ENCODE measurements at places on chromosomes 16 and 17.

DNA sequence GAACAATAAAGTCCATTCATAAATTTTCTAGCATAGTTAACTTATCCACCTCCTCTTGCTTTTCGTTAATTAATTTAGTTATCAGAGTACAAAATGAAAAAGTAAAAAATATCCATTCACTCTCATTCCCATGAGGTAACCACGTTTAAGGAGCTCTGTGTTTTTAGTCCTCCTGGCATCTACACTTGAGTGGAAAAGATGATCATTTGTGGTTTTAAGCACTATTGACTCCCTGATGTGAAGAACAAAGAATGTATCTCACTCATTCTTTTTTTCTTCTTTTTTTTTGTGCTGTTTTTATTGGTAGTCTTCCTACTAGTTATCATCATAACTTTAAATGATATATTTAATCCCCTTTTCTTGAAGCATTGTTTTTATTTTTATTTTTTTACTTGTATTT, 26.1 kb downstream of the QPRT start:
- no peak for DNase-seq

DNA sequence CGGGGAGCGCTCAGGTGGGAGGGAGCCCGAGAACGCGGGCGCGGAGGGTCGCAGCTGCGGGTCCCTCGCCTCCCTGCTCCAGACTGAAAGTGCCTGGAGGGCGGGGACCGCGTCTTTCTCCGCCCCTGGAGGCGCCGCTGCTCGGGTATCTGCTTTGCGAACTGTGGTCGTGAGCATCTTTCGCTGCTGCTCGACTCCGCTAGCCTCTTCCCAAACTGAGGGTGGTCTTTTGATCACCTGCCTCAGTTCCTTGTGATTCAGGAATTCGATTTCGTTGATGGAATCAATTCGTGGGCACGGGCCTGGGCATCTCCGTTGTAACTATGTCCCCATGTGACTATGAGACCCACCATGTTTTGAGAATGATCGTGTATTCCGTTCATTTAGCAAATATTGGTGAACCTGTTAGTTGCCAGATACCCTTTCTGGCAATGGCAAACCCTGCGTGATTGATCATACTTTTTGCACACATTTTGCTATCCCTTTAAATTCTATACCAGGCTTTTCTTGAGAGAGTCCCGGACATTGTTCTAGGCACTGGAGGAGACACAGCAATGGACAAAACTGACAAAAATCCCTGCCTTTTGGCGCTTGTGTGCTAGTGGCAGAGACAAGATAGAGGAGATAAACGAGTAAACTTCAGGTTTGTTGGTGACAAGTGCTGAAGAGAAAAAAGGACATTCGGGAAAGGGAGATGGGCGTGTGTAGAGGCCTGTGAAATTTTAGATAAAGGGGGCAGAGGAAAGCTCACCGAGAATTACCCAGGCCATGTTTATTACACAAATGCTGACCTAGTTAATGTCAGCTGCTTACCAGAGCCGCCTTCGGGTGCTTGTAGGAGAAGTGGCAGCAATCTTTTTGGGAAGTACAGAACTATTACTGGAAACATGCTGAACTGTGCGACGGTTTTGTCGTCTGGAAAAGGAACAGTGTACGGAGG, 948 bp downstream of the UTP18 start:
- DNase-seq, result peak; percentile 79

GRCh38 chr16:57527027-57527426, 9.3 kb downstream of the CCDC102A start:
- peak; percentile 14 for DNase-seq

GRCh38 chr16:11015076-11015475, 70.7 kb downstream of the CLEC16A start:
- DNase-seq, result no peak

- no peak for DNase-seq
These were observed 33.3 kb downstream of the GLG1 start for GRCh38 chr16:74573622-74574021.

DNA sequence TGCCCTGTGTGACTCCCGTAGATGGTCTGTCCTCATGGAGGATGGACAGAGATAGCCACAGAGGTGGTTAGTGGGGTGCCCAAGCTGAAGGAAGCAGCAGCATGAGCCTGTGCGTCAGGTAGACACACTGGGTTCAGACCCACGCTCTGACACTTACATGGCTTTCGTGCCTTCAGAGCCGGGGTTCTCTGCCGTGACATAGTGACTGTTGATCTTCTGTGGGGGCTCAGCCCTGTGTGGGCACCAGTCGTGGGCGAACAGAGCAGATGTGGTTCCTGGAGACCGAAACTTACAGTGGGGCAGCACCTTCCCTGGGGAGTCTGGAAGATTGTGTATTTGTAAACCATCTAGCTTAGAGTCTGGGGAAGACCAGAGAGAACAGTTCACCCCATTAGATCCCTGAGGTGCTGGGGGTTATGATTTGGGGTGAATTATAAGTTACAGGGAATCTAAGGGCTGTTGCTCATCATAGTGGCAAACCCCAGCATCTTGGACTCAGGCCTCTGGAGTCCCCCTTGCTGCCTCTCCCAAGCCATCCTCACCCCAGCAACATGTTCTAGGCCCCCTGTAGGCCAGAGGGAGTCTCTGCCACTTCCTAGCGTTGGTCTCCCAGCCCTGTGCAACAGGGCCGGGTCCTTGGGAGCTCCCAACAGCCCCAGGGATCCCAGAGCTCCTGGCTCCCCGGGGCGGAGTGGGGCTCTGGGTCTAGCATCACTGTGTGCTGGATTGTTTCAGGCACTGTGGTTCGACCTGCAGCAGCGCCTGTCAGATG, 28.6 kb downstream of the NECAB2 start:
- DNase-seq, result peak; percentile 20

- no peak for DNase-seq
These were observed 66.7 kb downstream of the PPM1E start for GRCh38 chr17:58822148-58823050.

DNA sequence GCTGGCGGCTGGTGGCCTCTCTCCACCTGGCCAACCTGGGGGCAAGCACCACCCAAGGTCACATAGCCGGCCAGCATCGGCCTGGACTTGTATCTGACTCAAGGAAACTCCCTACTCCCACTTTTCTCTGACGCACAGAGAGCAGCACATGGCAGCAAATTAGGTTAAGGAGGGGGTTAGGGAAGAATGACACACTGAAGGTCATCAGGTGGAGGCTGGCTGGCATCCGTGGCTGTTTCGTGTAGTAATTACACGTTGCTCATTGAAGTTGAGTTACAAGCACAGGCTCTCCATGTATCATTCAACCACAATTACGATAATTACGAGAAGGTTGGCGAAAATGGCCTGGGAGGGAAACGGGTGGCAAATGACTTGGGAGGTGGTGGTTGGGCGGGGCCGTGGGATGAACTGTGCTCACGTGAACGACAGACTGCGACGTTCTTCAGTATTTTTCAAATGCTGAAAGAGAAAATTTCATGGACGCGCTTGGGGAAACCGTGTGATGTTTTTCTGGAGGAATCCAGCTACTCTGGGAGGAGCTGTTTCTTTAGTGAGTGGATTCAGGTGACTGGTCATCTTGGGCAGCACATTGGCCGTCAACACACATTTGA, 4.0 kb upstream of the METRNL start:
- DNase-seq, result no peak

- DNase-seq, result no peak
These were observed 690.1 kb downstream of the WWOX start for GRCh38 chr16:78789561-78789960.

- no peak for DNase-seq
These were observed 191.7 kb downstream of the PRKCB start for GRCh38 chr16:24027466-24027865.

DNA sequence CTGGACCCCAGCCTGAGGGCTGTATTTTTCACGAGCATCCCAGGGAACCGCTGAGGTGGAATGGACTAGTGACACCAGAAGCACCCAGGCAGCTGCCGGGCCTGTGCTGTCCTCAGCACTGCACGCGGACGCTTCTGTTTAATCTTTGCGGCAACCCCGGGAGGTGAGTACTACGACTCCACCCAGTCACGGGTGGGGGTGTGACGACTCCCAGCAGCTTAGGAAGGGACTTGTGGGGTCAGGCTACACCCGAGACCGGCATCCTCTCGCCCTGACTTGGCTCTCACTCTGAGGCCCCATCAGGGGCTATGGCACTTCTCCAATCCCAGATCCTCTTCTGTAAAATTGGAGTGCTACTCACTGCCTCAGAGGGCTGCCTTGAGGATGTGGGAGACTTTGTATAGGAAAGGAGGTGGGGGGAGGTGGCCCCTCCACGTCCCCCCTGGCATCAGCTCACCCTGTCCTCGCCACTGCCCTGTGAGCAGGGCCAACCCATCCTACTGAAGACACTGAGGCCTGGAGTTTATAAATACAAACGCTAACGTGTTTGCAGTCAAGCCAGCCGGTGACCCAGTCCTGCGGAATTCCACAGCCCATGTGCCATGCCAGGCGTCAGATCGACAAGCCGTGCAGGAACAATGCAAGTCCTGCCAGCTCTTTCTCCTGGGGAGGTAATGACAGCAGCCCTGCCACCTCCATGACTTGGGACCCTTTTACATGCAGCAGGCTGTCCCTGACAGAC, 44.4 kb downstream of the PPL start:
- peak; percentile 67 for DNase-seq

GRCh38 chr16:3949946-3950342, 69.4 kb upstream of the CREBBP start:
- no peak for DNase-seq

DNA sequence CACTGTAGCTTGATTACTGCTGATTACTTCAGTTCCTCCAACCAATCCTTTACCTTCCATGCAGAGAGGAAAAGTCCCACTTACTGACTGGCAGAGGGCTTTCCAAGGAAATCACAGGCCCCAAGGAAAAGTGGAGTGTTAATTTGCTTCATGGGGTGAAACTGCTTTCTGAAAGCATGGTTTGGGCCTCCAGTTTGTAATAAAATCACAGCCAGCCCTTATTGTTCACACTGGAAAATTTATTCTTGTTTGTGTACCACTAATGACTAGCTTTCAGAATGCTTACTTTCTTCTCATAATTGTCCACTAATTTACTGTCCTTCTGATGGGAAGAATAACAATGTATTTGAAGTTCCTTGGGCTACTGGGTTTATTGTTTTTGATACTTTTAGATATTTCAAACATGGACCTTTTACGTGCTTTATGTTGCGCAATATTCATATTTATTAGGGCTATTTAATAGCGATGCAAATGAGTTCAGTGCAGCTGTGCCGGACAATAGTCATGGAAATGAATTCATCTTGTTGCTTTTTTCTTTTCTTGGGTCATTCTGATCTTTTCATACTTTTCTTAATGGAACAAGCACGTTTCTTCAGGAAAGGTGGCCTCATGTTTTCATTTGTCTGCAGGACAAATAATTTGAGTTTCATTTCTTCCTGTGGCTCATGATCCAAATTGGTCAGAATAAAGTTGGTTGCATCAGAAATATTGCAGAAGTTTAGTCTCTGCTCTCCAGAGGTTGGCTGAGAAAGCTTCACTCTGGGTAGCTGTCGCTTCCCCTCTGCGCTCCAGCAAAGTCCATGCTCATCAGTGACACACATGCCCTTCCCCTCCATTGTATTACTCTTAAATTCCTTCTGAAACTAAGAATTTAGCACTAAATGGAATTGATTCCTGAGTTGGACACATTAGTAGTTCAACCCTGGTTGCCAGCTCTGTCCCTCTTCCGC, 128.7 kb downstream of the PRKCA start:
- DNase-seq, result no peak

DNA sequence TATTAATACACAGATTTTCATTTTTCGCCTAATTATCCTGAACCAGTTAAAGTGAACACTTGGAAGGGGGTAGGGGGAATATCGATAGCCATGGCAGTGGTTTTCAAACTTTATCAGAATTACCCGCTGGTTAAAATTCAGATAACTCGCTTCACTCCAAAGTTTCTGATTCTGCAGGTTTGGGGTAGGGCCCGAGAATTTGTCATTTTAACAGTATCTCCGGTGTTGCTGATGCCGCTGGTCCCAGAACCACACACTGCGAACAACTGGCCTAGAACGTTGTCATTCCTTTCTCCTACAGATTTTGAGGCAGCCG, 313 bp upstream of the NSRP1 start:
- DNase-seq, result no peak

DNA sequence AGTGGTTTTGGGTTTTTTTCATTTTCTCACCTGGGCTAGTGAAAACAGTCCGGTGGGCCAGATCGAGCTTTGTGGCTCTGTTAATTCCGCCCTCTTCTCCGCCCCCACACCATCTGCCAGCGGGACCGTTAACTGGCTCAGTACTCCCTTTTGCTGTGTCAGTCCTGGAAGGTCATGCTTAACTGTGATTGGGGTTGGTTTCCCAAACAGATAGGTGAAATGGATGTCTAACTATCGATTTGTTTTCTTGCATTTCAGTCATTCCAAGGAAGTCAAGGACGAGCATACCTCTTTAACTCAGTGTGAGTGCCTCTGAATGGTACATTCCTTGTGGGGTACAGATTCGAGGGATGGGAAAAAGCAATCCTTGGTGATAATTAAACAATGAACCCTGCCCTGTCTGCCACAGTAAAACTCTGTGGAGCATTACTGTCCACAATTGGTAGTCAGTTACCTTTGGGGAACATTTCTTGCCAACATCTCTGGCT, 56.7 kb downstream of the YPEL2 start:
- DNase-seq, result no peak

GRCh38 chr17:17071531-17072360, 29.5 kb downstream of the MPRIP start:
- no peak for DNase-seq

DNA sequence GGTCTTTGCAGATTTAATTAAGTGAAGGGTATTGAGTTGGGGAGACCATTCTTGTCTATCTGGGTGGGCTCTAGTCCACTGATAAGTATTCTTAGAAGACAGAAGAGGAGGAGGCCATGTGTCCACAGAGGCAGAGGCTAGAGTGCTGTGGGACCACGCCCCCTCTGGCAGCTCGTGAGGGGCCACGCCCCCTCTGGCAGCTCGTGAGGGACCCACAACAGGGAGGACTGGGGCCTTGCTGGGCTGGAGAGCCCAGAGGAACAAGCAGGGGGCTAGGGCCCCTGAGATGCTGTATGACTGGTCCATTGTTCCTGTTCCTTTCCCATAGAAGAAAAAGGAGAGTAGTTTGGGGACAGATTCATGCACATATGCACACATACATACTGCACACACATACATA, 106.8 kb downstream of the METRNL start:
- DNase-seq, result peak; percentile 45

- DNase-seq, result no peak
These were observed 19.9 kb upstream of the MMD start for GRCh38 chr17:55441544-55441943.

All from Right ventricle myocardium superior (tissue), 1 donor.